ENCODE measurements at places on chromosomes 2 and 18.

DNA sequence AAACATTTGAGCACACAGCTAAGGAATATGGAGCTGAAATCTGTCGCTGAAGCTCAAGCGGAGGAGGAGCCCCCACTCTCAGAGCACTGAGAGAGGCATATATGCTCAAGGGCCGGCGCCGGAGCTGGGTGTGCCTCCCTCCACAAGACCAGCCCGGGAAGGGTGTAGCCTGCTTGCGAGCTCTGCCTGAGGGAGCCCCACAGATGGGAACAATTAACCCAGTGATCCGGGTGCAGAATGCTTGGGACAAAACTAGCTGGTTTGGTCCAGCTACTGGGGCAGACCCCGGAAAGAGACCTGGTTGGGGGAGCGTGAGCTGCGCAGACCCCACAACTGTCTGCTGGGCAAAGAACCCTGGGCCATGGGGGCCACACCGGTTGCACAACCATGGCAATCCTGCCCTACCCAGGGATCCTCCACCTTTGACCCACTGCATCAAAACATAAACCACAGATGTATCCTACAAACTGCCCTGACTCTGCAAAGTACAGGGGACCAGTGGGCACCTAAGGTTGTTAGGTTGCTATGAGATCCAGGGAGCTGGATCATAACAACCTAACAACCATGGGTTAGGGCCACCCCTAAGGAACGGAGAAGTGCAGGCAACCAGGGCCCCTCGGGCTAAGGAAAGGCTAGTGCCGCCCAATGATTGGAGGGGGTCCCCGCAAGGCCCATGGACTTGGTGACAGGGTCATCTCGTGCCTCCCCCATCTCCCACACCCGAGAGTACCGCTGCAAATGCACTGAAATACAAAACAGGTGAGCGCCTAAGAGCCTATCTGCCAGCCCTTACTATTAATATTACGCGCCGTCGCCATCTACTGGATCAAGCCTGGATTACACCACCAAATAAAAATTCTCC lies 53.4 kb upstream of the SCN1A start:
- DNase-seq: no peak

- no peak for DNase-seq
These were observed 60.6 kb downstream of the MTCL1 start for GRCh38 chr18:8765783-8766463.

- no peak for DNase-seq
These were observed 11.8 kb downstream of the LAMA3 start for GRCh38 chr18:23701017-23701416.

DNA sequence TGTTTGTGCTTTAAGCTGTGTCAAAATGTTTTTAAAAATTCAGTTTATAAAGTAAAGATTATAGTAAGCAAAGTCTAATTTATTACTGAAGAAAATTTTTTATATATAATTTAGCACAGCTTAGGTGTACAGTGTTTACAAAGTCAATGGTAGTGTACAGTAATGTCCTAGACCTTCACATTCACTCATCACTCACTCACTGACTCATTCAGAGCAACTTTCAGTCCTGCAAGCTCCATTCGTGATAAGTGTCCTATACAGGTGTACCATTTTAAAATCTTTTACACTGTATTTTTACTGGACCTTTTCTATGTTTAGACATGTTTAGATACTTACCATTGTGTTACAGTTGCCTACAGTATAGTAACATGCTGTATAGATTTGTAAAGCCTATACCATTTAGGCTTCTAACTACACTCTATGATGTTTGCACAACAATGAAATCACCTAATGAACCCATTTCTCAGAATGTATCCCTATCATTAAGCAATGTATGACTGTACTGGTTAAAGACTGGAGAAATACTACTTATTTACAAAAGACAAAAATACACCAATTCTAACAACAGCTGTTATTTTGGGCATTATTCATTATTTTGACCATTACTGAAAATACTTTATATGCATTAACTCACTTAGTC lies 95.1 kb downstream of the STRN start:
- no peak for DNase-seq

DNA sequence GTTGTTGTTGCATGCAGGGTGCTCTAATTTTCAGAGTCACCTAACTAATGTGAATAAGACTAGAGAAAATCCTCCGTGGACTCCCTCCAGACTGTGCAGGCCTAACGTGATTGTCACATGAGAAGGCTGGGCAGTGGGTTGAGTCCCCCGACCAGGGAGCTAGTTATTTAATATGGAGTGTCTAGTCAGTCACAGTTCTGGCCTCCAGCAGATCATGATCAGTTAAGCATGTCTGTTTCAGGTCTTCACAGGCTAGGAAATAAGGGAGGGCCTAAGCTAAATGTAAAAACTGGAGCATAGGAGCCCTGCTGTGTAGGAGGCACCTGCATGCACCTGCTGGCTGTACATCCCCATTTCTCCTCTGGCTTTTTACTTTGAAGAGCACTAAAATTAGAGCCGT lies 86.8 kb downstream of the PRPF40A start:
- DNase-seq: no peak

- no peak for DNase-seq
These were observed 114.7 kb downstream of the DNAH6 start for GRCh38 chr2:84631047-84631446.

GRCh38 chr2:206800506-206801417 lies 35.4 kb downstream of the FASTKD2 start:
- DNase-seq: no peak

- no peak for DNase-seq
These were observed 16.3 kb downstream of the ZNF521 start for GRCh38 chr18:25335676-25336075.

DNA sequence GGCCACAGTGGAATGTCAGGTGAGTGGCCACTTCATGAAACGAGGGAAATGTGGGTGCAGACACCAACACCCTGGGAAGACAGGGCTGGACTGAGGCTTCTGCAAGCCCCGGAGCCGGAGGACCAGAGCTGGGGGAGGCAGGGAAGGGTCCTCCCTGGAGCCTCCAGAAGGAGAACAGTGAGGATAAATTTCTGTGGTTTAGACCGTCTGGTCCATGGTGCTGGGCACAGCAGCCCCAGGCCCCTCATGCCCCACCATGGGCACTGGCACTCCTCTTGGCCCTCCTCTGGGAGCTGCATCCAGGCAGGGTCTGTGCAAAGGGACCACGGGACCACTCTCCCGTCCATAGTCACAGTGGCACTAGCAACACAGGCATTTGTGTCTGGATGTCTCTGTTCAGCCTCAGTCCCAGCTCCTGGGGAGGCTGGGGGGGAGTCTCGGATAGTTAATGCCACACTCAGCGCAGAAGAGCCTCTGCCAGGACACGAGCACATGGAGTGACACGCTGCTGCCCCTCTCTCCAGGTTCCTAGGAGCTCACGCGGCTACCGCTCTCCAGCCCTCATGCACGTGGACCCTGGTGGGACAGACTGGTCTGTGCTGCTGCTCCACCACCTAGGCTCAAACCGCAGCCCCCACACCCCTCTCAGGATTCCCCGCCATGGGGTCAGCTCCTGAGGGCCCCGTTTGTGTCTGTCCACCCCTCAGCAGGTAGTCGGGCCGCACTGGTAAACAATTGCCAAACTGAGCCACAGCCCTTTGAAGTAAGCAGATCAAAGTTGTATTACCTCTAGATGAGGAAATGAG lies 305.9 kb upstream of the SALL3 start:
- no peak for DNase-seq

DNA sequence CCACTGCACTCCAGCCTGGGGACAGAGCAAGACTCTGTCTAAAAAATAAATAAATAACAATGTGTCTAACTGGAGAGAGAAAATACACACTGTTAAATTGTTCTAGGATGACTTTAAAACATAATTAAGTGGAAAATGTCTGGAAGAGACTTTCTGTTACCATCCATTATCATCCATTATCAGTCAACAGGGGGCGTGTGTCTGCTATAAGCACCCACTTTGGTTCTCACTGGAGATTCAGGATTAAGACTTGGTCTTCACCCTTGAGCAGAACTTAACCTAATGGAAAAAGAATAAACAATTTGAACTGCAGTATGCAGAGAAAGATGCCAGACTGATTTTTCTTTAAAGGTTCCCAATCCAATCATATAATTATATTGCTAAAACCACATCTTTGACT lies 999.8 kb upstream of the GYPC start:
- no peak for DNase-seq

GRCh38 chr2:104433657-104434056 lies 420.3 kb upstream of the POU3F3 start:
- DNase-seq: no peak

- no peak for DNase-seq
These were observed 138.7 kb upstream of the L3MBTL4 start for GRCh38 chr18:6553234-6553900.

GRCh38 chr2:160077912-160078810 lies 15.7 kb upstream of the PLA2R1 start:
- no peak for DNase-seq

- no peak for DNase-seq
These were observed 151.1 kb upstream of the MEIS1 start for GRCh38 chr2:66283787-66284186.

- DNase-seq: no peak
These were observed 214.9 kb upstream of the TNP1 start for GRCh38 chr2:217074576-217075255.

DNA sequence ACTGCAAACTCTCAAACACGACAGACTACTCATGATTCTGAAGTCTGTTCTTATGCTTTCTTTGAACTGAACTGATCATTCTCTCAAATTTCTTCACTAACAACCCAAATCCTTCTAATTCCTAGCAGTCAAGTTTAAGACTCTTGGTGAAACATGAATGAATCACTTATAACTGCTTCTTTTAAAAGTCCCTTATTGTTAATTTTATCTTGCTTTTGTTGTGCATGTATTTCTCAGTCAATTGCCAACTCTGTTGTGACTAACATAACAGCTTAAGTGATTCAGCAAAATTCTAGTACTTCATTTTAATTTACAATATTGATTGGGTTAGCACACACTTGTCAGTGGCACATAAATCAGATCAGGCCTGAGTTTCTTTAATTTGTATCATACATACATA lies 357.0 kb upstream of the FSIP2 start:
- DNase-seq: no peak

- no peak for DNase-seq
These were observed 238.2 kb downstream of the LDLRAD4 start for GRCh38 chr18:13456736-13457271.

- no peak for DNase-seq
These were observed 104.3 kb upstream of the RAB12 start for GRCh38 chr18:8504880-8505435.

Data from right lobe of liver (tissue), 6 donors.